ENCODE measurements at places on chromosomes 16 and 17.

GRCh38 chr17:74478420-74479100 lies 12.1 kb downstream of the CD300A start:
- DNase-seq, result no peak

DNA sequence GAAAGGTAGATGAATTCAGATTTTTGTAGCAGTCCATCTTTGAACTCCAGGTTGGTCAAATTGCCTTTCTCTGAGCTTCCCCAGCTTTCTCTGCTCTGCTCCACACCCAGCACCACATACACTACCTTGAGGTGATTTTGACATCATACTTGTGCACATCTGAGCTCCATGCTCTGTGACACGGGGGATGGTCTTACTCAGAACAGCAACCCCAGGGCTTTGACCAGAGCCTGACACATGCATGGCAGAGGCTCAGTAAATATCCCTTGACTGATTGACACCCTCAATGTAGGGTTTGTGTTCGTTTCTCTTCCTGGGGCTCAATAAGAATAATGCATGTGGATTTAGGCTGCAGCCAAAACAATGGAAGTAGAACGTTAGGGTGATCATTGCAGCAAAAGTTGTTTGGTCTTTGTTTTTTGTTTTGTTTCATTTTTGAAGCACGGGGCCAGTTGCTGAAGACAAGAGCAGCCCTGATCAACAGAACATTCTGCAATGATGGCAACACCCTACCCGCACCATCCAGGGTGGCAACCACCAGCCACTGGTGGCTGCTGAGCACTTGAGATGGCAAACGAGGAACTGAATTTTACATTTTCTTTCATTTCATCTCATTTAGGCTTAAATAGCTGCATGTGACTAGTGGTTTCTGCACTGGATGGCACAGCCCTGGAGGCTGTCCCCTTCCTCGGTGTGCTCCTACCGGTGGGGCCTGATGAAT lies 224.8 kb upstream of the TNRC6C start:
- no peak for DNase-seq

DNA sequence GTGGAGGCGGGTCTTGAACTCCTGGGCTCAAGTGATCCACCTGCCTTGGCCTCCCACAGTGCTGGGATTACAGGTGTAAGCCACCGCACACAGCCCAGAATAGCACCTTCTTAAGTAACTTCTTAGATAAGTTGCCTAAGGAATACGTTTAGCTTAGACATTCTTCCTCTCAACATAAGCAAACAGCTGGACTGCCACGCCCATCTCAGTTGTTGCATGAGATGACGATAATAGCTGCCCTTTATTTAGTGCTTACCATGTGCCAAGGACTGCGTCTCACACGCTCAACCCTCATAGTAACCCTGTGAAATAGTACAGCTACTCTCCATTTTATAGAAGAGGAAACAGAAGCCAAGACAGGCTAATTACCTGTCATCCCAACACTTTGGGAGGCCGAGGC lies 11.8 kb downstream of the HASPIN start:
- DNase-seq, result no peak

DNA sequence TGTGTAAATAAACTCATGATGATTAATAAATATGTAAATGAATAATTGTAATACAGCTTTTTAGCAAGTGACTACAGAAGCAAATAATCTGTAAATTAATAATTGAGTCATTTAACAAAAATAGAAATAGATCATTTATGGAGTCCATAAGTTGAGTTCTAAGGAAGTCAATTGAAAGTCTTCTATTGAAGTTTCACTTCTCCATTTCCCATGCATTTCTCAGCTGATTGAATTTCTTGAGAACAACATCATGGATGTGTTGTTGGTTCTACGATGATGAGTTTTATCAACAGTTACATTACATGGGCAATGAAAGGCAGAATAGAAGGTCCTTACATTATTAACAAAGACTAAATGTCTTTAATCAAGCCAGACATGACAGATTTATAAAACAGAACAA lies 290.4 kb downstream of the MAP2K6 start:
- DNase-seq, result no peak

DNA sequence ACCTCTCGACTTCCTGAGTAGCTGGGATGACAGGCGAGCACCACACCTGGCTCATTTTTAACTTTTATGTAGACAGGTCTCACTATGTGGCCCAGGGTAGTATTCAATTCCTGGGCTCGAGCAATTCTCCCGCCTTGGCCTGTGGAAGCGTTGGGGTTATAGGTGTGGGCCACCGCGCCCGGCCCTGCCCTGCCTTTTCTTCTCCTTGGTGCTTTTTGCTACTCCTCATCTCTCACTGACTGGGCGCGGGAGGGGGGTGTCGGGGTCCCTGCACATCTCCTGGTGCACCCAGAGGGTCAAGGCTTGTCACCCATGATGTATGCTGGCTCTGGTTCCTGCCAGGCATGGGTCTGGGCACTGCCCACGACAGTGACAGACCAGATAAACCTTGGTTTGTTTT lies 2.9 kb downstream of the MCRIP2 start:
- DNase-seq, result no peak

- no peak for DNase-seq
These were observed 17.2 kb downstream of the NUDT7 start for GRCh38 chr16:77739559-77739892.

DNA sequence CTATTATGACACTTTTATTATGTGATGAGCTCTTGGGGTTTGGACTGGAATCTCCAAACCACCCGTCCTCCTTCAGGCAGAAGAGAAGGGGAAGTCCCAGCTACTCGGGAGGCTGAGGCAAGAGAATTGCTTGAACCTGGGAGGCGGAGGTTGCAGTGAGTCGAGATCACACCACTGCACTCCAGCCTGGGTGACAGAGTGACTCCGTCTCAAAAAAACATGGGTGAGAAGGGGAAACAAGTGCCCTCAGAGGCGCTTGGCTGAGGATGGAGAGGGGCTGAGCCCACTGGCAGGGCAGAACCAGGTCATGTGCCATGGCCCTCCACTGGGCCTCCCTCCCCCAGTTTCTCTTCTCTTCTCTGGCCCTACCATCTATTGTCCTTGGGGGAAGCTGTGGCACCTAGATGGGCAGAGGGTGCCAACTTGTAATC lies 120.9 kb upstream of the SMURF2 start:
- DNase-seq, result no peak

DNA sequence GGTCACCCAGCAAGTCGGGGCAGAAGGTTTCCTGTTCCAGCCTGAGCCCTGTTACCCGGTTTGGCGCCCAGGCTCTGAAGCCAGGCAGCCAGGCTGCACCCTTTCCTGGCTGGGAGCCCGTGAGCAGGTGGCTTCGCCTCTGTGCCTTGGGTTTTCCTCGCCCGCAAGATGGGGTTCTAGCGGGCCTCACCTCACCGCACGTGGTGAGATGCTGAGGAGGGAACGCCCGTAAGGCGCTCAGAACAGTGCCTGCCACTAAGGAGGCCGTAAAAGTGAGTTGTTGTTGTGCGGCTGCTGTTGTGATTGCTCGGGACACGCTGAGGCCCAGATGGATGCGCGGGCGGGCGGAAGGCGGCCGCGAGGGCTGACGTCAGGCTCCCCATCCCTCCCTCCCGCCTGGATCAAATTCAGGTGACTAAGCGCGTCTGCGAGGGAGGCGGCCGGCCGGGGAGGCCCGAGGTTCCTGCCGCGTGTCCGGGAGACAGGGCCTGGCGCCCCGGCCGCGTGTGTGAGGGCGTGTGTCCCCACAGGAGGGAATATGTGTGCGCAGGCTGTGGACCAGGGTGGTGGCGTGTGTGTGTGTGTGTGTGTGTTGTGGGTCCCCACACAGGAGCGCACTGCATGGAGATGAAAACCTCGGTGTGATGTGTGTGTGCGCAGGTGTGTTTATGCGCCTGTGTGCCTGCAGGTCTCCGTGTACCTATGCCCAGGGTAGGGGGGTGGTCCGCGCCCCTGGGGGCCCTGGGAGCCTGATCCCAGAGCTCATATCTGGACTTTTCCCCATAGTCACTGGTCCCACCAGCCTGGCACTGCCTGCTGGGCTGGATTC lies 4.3 kb downstream of the CAMKK1 start:
- DNase-seq, result peak; percentile 95

DNA sequence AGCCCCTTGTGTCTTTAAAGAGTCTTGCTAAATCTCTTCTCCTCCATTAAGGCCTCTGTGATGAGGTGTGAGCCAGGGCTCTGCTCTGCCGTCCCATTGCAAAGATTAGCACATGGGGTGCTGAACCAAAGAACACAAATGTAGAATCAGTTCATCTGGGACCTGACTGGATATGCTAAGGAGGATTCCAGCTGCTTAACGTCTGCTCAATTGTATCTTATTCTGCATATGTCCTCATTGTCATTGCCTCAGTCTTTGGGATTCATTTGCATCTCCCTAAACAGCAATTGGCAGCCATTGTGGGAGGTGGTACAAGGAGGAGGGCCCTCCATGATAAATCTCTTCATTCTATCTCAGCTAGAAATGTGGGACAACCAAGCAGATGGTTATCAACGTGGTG lies 106.3 kb upstream of the ADAMTS18 start:
- no peak for DNase-seq

GRCh38 chr16:65981057-65981456 lies 385.4 kb upstream of the CDH5 start:
- DNase-seq, result no peak

GRCh38 chr17:18035704-18036103 lies 3.3 kb downstream of the ATPAF2 start:
- DNase-seq, result no peak

- DNase-seq, result peak; percentile 13
These were observed 140.9 kb upstream of the PMFBP1 start for GRCh38 chr16:72312828-72313227.

- no peak for DNase-seq
These were observed 756 bp downstream of the LUC7L3 start for GRCh38 chr17:50719924-50720794.

DNA sequence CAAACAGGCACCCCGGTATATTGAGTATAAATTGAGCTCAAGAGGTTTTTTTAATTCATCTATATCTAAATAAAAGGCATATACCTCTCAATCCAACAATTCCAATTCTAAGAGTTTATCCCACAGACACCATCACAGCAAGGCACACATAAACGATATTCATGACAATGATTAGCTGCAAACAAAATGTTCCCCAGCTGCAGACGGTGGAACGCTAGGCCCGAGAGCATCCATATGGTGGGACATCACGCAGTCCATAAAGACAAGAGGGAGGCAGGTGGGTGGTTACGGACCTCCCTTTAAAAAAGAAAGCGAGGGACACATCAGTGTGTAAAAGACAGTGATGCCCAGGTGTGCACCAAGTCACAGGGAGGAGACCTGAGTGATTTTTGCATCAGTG lies 28.1 kb downstream of the MEAK7 start:
- DNase-seq, result no peak

DNA sequence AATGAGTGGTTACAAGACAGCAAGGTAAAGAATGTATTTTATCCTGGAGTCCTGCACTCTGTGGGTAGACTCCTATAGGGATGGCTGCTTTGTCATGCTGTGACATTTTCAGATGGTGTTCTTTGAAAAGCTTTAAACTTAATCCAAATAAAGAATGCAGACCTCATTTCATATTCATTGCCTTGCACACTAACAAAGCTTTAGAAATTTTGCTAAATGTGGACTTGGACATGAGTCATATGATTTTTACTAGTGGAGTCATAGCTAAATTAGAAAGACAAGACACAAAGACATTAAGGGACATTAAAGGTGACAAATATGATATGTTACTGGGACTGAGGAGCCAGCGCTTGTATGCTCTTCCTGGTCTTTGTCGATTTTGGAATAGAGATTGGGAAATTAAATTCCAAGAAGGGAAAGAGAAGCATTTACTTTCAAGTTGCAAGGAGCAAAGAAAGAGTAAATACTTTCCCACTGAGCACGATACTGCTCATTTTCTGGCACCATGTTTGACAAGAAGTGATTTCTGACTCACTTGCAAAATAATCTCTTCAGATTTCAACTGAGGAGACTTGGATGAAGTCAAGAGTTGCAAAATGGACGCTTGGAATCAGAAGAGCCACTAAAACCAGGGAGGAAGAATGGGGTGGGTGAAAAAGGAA lies 152.9 kb upstream of the MYOCD start:
- no peak for DNase-seq

DNA sequence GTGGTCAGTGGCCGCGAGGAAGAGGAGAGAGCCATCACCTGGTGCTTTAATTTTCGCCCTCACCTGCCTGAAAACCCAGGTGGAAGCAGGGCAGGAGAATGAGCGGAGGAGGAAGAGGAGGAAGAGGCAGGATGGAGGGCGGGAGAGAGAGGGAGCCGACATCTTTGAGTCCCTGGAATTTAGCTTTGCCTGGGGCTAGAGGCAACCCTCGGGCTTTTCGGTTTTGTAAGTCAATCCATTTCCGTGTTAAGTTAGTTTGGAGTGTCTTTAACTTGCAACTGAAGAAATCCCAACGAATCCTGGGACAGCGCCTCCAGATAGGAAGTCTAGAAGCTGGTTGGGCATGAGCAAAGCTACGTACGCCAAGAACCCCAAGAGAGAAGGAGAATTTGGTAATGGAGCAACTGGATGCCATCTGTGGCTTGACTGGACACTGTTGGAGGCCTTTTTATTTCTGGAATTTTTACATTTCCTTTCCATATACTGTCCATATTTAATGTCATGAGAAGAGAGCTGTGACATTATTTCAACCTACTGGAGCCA lies 36.9 kb upstream of the ATP2A3 start:
- no peak for DNase-seq

- no peak for DNase-seq
These were observed 7.3 kb upstream of the BLMH start for GRCh38 chr17:30299000-30299399.

- no peak for DNase-seq
These were observed 19.9 kb downstream of the DHX38 start for GRCh38 chr16:72113616-72113945.

- DNase-seq, result peak; percentile 93
These were observed 13.1 kb downstream of the CCR7 start for GRCh38 chr17:40551879-40552768.

GRCh38 chr16:55242667-55243066 lies 81.3 kb upstream of the IRX6 start:
- no peak for DNase-seq

GRCh38 chr17:18191967-18192366 lies 8.3 kb downstream of the ALKBH5 start:
- DNase-seq, result peak; percentile 51

GRCh38 chr16:84689111-84689510 lies 10.7 kb upstream of the USP10 start:
- peak; percentile 78 for DNase-seq

- no peak for DNase-seq
These were observed 72.2 kb upstream of the BRD7 start for GRCh38 chr16:50440991-50441390.

DNA sequence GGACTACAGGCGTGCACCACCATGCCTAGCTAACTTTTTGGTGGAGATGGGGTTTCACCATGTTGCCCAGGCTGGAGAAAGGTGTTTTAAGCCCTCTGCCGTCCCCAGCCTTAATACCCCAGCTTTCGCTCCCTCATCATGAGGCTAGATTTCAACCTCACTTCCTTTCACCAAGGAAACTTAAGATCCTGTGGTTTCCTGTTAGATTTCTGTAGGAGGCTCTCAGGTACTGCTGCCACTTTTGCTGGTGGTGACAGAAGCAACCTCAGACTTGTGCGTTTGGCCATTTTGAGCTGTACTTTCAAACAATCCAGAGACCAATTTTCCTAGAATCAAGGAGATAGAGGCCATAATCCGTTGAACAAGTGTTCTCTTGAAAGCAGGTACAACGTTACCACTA lies 36.2 kb downstream of the MPHOSPH6 start:
- no peak for DNase-seq

All from AG08395 (cell line).